Fibroblast of upper back skin (primary cell): ENCODE measurements at places on chromosomes 4 and X.
A peak's percentile ranks its signal among the peaks of the same experiment; 100 is the strongest.

DNA sequence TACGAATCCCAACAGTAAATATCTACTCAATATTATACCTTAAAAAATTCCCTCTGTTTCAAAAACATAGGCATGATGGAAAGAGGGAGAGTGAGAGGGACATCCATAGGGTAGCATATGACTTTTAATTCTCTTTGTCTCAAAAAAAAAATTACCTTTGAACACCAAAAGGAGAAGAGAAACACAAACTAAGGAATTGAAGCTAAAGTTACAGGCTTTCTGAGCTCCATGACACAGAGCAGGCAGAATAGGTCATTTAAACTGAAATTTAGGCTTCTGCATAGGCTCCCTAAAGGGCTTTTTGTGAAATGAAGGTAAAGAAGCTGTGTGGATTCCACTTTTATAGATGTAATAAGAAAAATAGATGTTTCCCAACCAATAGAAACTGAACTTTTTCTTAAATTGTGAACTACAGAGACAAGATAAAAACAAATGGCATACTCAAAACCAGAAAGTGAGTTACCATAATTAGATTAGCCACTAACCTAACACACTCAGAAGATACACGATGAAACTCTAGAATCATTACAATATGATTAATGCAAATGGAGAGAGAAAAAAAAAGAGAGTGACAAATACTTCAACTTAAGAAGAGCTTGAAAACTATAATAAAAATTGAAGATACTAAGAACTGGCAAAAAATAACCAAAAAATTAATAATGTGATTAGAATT is 584.6 kb downstream of the GABRG1 start:
- DNase-seq, result no peak

GRCh38 chr4:100302061-100303026 is 112.1 kb upstream of the DDIT4L start:
- peak; percentile 52 for DNase-seq

- DNase-seq, result peak; percentile 68
Observed at GRCh38 chrX:10582945-10583344, 37.4 kb downstream of the MID1 start.

DNA sequence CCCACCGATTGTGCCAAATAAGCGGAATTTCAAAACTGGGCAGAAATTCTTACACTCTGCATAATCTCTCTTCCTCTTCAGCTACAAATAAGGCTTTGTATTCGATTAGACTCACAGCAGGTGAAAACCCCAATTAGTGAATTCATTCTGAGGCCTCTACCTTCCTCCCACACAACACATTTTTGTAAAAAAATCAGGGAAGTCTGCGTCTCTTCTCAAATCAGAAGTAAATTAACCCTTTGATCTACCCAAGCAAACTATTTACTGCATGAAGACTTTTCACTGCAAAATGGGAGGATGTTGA is 200.6 kb upstream of the FTHL17 start:
- DNase-seq, result no peak

GRCh38 chr4:165464813-165465381 is 86.1 kb downstream of the CPE start:
- DNase-seq, result peak; percentile 47

DNA sequence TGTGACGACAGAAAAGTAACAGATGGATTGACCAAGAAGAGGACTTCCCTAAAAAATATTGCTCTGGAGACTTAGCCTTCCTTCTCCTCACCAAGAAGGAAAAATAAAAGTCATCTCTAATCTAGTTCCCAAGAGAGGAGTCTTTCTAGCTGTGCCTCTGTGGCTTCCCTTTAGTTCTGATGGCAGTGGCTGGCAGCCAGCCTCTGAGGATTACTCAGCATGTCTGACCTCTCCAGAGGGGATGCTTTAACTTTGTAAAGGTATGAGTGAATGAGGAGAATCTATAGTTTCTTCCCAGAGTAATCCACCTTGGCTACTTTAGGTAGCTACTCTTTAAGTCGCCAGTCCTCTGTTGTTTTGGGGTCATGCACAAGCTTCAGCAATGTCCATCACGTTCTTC is 163.9 kb upstream of the KIT start:
- DNase-seq, result peak; percentile 25

GRCh38 chr4:79083406-79084010 is 144.3 kb upstream of the PAQR3 start:
- no peak for DNase-seq

DNA sequence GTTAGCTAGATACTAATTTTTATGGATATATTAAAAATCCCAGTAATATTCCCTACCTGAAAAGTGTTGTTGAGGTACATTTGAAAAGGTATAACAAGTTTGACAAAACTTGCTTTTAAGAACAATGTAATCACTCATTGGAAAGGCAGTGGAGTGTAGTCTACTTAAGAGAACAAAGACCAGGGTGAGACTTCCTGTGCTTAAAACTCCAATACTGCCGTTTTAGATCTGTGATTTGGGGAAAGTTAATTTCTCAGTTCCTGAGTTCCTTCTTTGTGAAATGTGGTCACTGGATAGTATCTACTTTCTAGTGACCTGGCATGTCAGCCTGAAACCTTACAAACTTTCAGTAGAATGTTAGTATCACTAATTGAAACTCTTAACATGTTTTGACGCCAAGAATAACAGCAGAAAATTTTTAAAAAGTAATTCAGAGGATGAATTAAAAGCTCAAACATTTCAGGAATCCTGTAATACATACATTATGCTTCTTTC is 56.8 kb downstream of the PCDH7 start:
- no peak for DNase-seq
